ENCODE measurements at places on chromosomes 2 and 18. TPM values are rescaled to one million over a fixed set of nuclear protein-coding genes. Genes with fewer than 3 reads are reported as not detected.

The ZNF521 gene
- polyA plus RNA-seq, result 60.2 TPM

The IL1R2 gene
- polyA plus RNA-seq, result not detected

The GCKR gene
- 2.9 TPM for polyA plus RNA-seq

The RBKS gene
- 5.0 TPM for polyA plus RNA-seq

The KCNF1 gene
- 16.5 TPM for polyA plus RNA-seq

The MAPK4 gene
- 27.1 TPM for polyA plus RNA-seq

The SERTAD2 gene
- polyA plus RNA-seq, result 11.7 TPM

The RND3 gene
- 33.7 TPM for polyA plus RNA-seq

The ANKRD29 gene
- 27.9 TPM for polyA plus RNA-seq

The PLCD4 gene
- 12.8 TPM for polyA plus RNA-seq

The PARD3B gene
- 13.6 TPM for polyA plus RNA-seq

The SCN7A gene
- 7.8 TPM for polyA plus RNA-seq

The ARHGAP25 gene
- 4.3 TPM for polyA plus RNA-seq

The CTNNA2 gene
- polyA plus RNA-seq, result 75.5 TPM

The PID1 gene
- polyA plus RNA-seq, result 73.2 TPM

The LBX2 gene
- not detected for polyA plus RNA-seq

The ZEB2 gene
- 208 TPM for polyA plus RNA-seq

The LOXHD1 gene
- polyA plus RNA-seq, result 0.29 TPM

The RAB12 gene
- 62.6 TPM for polyA plus RNA-seq

The NOSTRIN gene
- polyA plus RNA-seq, result 11.4 TPM

The MALT1 gene
- polyA plus RNA-seq, result 17.1 TPM

The ACTR3 gene
- polyA plus RNA-seq, result 174 TPM

The EIF2B4 gene
- 58.9 TPM for polyA plus RNA-seq

The VIL1 gene
- 0.48 TPM for polyA plus RNA-seq

The SPR gene
- 7.8 TPM for polyA plus RNA-seq

The IMPA2 gene
- polyA plus RNA-seq, result 7.3 TPM
